Keratinocyte (primary cell): ENCODE measurements at places on chromosomes 6 and 20.
A peak's percentile ranks its signal among the peaks of the same experiment; 100 is the strongest.

DNA sequence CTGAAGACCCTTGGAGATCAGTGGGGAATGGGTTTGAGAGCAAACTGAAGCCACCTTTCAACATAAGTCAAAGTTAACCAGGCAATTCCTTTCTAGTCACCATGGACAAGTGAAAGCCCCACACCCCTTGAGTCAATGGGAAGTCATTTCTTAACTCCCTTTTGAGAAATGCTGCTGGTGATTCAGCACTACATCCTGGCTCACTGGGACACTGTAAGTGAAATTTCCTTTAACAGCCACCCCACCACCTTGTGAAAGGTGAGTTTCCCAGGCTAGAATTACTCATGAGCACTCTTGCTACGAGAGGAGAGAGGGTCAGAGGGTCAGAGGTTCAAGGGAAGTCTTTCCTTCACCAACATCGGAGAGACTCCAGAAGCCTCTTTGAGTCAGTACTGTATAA lies 93.3 kb upstream of the MARCKS start:
- DNase-seq: peak; percentile 49

GRCh38 chr20:40932436-40932835 lies 96.2 kb upstream of the TOP1 start:
- no peak for DNase-seq

- no peak for DNase-seq
These were observed 161.0 kb downstream of the BACH2 start for GRCh38 chr6:90135667-90136066.

DNA sequence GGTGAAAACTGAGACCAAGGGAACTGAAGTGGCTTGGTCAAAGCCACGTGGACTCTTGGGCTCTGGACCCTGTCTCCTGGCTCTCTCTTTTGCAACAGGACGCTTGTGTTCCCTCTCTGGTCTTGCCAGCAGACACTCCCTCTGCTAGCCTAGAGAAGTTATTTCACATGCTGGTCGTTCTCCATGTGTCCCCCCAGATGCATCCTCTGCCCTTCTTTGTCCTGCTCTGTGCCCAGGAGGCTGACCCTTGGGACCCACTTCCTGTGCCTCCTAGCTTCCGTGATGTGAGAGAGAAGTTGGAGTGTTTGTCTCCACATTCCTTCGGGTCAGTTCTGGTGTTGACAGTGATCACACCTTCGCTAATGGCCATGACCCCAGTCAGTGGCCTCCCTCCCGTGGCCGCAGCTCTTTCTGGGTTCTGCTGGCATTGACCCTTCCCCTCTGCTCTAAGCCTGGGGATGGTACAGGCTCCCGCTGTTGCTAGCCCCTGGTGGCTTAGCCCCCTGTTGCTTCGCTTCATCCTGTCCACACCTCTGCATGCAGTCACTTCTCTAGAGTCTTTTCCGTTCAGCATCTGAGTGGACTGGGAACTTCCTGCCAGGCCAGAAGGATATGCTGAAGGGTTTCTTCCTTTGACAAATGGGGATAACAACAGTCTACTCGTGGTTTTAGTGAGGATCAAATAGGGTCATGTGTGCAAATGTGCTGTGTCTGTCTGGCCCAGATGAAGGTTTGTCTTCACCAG lies 70.1 kb upstream of the BMP2 start:
- no peak for DNase-seq

DNA sequence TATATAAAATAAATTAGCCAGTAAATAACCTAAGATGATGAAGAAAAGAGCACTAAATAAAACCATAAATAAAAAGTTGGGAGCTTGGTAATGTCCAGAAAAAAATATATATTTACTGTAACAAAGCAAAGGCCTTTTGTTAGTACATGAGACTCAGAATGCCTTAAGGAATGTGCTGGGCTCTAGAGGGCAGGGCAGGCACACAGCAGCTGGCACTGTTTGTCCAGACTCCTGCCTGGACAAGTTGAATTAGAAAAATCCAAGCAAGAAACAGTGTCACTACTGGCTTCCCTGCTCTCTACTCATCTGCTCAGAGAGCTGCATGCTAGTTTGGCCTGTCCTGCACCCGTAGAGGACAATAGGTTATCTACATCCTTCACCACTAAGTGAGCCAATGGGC lies 8.8 kb downstream of the DEFB129 start:
- no peak for DNase-seq

- DNase-seq: no peak
These were observed 18.7 kb upstream of the TTPAL start for GRCh38 chr20:44457016-44457415.

DNA sequence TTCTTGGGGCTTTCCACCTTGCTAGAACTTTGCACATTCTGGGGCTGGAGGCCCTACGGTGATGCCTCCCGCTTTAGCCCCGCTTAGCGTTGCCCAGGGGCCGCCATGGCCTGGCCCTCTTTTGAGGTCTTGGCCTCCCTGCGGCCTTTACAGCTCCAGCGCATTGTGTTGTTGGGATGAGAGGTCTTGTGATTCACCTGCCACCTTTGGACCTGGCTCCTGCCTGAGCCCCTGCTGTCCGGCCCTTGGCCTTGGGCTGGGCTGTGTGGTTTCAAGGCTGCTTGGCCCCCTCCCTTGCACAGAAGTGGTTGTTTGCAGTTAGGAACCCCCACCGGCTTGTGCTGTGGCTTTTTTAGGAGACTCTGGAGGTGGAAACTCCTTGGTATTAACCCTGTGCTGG lies 61.0 kb upstream of the CDH4 start:
- no peak for DNase-seq

DNA sequence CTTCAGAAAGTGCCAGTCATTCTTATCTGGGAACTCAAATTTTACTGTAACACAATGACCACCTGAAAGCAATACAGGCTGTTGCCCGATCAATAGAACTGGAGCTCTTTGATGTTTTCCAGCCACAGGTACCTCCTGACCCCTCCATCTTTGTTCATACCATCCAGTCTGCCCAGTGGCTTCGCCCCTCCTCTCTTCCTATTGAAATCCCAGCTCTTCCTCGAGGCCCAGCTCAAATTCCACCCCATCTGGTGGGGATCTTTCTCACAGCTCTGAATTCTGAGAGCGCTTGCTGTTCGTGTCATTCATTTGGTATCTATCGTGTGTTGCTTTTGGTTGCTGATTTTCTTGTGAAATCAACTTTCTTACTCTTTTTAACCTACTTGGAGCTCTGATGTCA lies 87.9 kb upstream of the CNKSR3 start:
- no peak for DNase-seq

DNA sequence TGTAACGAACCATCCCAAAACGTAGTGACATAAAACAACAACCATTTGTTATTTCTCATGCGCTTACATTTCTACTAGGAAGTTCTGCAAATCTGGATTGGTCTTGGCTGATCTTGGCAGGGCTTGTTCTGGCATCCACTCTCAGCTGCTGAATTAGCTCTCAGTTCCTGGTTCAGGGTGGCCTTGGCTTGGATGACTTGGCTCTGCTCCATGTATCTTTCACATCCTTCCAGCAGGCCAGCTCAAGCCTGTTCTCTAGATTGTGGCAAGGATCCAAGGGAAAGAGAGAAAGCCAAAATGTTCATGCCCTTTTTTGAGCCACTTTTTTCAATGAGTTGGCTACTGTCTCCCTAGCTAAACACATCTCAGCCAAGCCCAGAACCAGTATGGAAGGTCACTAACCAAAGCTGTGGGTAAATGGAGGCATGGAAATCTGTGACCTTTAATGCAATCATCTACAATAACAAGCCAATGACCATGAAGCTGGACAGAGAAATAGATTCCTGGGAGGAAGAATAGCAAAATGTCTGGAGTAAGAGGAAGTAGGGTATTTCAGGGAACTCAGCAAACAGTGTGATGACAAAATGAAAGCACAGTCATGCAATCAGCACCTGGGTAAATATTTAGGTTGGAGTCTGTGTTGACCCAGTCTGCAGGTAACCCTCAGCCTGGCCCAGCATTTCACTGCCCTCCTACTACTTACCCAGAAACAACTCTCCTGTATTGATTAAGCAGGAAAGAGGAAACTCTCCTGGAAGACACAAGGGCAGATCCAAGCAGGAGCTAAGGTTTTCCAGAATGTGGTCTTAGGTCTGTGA lies 32.7 kb upstream of the SNAP25 start:
- no peak for DNase-seq

- no peak for DNase-seq
These were observed 79.1 kb upstream of the MAN1A1 start for GRCh38 chr6:119428633-119429032.

DNA sequence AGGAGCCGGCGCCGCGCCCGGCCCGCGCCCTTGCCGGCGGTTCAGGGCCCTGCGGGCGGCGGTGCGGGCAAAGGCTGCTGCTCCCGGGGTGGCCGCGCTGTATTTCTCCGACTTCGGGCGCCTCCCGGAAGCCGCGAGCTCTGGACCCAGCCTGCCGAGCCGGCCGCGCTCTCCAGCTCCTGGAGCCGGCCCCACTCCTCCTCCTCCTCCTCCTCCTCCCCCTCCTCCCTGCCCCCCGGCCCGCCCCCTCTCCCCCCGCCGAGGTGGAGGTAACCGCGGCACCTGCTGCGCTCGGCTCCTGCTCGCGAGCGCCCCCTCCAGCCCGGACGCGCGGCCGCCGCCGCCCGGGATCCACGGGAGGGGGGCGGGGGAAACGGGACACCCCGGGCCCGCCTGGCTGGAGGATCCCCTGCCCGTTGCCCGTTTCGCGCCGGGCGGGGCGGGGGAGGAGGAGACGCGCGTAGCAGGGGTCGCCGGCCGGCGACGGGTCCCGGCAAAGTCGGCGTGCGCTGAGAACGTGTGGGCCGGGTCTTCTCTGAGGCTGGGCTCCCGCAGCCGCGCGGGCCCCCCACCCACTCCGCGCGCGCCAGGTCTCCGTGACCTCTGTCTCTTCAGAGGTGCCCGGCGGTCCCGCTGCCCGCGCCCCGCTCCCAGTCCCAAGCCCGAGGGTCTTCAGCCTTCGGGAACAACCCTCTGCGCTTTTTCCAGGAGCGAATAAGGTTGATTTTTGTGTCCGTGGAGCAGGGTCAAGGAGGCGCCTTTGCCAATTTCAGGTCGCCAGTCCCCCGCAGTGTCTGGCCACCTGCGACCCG lies at the start of gene SLC22A23:
Gene SLC22A23 (minus strand): TSS at position 153 of the 812 bp plus-strand sequence. CDS start 491 bp downstream, outside the sequence.
- DNase-seq: no peak

DNA sequence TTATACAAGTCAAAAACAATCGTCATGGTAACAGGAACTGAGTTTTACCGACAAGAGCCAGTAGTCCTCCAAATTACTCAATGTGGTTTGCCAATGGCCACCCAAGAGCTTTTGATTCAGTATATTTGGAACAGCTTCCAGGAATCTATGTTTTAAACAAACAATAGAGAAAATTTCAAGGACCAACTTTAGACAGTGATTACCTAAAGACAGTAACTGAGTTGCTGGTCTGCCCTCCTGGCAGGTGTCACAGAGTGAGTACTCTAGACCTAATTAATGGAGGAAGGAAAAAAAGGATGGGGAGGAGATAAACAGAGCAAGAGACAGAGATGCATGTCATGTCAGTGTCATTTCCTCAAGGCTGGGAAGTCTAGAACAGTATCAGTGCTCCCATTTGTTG lies 361.3 kb upstream of the BTBD3 start:
- DNase-seq: no peak
